ENCODE measurements at places on chromosomes 7 and 10. TPM values are rescaled to one million over a fixed set of nuclear protein-coding genes. Genes with fewer than 3 reads are reported as not detected.

Gene CDC14C
- total RNA-seq, result not detected

DNA sequence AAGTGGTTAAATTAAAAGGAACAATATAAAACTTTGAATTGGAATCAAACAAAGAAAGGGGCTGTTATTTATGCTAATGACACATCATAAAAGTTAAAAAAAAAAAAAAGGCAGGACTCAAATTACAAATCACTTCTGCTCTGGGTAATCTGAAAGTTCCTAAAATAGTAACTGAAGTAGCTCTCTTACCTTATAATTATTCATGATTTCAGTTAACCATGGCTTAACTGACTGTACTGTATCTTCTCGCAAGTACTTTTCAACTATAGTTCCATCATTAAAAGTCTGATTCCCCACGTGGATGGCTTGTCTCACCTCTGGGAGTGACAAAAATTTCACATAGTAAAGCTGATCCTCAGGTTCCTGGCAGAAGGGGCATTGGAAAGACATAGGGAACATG lies 82.5 kb downstream of the CPVL start:
- DNase-seq, result no peak

DNA sequence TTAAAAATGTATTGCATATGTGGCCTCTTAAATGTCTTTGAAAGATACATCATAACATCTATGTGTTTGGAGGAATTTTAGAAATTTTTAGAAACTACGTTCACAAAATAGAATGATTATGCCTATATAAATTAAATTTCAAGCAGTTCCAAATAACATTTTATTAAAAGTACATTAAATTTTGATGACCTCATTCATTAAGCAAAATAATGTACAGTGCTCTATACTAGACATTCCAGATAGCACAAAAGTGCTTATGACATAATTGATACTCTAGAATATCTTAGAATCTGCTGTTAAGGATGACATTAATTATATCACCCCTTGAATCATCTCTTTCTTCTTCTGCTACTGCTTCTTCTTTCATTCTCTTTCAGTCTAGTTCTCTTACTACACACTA lies 528.9 kb downstream of the GFRA1 start:
- DNase-seq, result no peak

Gene RAMP3
- not detected for total RNA-seq

DNA sequence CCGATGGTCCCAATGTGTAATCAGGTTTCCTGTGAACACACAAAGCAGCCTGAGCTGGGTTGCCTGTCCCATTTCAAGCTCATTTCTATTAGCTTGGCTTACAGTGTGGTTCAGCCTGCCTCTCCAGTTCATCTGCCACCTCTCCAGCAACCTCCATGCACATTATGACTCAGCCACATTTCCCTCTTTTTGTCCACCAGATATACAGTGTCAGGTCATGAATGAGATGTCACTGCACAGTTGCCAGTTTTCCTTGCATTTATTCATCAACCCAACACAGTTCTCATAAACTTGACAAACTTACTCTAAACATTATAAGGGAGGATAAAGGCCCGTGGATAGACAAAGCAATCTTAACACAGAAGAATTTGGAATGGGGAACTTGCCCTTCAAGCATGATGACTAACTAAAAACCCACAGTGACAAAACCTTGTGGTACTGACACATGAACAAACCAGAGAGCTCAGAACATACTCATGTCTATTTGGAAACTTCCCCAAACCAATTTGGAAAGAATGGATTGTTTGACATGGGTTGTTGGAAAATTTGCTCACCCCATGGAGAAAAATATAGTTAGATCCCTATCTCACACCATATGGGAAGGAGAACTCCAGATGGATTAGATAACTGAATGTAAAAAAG lies 2.5 kb upstream of the CFAP58 start:
- DNase-seq, result no peak

- no peak for DNase-seq
Observed at GRCh38 chr10:129641982-129642381, 174.9 kb downstream of the MGMT start.

Gene EMX2
- not detected for total RNA-seq

Gene FFAR4
- total RNA-seq, result not detected

Gene NANOS1
- 0.08 TPM for total RNA-seq

Gene CNPY1
- total RNA-seq, result not detected

DNA sequence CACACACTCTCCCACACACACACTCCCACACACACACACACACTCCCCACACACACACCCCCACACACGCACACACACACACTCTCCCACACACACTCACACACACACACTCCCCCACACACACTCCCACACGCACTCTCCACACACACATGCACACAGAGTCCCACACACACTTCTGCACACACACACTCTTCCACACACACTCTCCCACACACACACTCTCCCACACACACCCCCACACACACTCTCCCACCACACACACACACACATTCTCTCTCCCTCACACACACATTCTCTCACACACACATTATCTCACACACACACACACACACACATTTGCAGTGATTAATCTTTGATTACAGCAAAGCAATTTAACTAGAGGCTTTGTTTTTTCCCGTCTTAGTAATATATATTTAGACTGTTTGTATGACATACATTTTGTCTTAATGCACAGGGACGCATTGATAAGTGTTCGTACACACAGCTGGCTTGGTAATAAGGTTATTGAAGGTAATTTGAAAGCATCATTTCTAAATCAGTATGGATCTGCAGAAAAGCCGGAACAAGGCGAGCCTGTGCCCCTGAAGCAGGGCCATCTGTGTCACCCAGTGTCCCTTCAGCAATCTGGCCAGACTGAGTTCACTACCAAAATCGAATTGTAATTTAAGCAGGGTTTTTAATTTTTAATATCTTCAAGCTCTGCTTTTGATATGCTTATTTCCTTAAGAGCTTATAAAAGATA lies 69.9 kb upstream of the SH2B2 start:
- DNase-seq, result no peak

Data from activated T-cell treated with anti-CD3 and anti-CD28 coated beads, Interleukin-2, amount 50 U/mL, for 4 hours (primary cell).